ENCODE measurements at places on chromosomes 2 and 18.
A peak's percentile ranks its signal among the peaks of the same experiment; 100 is the strongest.

DNA sequence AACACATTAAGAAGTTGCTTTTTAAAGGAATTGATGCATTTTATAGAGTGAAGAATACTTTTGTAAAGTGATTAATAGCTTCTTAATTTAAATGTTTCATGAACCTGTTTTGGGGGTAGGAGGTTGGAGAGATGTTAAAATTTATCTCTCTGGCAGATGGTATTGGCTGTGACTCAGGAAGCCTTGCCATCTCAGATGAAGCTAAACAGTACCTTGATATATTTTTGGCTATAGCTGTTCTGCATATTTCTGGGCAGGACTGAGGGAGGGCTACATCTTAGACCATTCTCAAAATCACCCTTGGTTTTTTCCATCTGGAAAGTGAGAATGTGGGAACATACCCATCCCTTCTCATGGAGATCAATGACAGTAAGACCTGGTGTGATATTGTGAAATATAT, 13.4 kb downstream of the CAPN14 start:
- no peak for DNase-seq

- no peak for DNase-seq
Measured at GRCh38 chr2:119204525-119204924, 19.1 kb upstream of the STEAP3 start.

- no peak for DNase-seq
Measured at GRCh38 chr2:72847534-72848315, 21.9 kb upstream of the EXOC6B start.

- no peak for DNase-seq
Measured at GRCh38 chr2:182015334-182016109, 29.9 kb downstream of the PPP1R1C start.

DNA sequence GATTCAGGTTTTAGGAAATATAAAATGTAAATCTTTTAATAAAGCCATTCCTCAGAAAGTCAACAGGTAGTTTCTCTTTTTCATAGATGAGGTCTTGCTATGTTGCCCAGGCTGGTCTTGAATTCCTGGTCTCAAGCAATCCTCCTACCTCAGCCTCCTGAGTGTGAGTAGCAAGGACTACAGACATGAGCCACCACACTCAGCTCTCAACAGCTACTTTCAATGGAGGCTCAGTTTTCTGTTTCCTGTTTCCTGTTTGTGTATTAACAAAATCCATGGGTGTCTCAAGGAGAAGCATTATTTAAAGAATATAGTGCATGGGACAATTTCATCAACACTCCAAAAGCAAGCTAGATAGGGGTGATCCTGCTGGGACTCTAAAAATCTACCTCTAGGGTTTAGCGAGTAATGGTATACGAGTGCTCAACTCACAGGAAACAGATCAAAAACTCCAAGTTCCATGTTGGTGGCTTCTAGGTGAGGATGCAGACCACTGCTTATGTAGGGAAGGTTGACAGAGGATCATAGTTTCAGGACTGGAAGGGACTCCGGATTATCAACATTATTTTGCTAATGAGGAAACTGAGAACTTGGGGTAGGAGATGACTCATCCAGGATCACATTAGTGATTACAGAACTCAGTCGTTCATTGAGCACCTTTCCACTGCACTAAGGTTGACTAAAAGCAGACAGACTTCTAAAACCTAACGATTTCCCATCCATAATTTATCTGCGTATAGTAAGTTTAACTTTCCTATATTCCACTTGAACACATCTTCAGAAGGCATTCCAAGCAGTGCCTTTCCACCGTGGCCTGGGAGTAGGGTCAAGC, 61.7 kb upstream of the WIPF1 start:
- DNase-seq, result no peak

DNA sequence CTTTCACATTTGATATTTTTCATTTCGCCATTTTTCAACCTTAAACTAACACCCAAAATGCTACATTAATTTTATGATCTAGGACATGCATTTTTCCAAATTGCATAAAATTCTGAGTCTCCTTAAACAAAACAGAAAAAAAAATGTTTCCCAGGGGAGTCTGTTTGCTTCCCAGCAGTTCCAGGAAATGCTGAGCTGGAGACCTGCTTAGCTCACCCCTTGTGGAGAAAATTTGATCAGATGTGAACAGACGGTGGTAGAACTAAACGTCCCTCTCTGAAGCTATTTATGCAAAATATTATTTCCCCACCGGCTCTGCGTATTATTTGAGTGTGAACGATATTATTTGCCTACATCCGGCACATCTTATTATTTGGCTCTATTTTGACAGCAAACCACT, 74.9 kb upstream of the AGAP1 start:
- no peak for DNase-seq

DNA sequence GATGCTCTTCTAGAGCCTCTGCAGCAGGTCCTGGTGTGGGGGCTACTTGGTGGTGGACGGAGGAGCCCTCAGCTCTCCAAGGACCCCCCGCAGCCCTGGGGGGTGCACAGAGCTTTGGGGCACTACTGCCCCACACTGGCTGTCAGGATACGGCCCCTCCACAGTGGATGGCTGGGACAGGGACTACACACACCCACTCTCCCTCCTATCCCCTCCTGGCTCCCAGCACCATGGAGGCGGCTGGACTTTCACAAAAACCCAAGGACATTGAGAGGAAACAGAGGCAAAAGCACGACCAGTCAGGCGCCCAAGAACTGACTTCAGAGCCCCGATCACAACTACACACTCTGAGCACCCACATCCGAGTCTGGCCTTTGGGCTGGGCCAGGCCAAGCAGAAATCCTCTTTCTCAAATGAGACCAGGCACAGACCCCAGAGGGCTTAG, 12.6 kb downstream of the GPR35 start:
- DNase-seq, result no peak

DNA sequence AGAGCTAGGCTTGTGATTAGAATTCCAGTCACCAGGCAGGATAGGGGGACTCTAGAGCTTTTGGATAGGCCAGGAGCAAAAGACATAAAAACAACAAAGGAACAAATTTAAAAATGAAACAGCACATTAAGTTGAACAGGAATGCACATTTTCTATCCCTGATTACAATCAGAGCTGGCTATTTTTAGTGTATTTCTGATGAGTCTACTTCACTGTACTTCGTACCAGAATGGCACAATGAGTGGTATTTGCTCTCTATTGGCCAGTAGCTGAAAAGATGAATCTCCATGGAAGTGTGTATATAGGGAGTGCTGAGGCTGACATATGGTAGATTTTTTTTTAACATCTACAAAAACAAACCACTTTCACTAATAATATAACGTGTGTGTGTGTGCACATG, 34.2 kb upstream of the LRRTM1 start:
- no peak for DNase-seq

GRCh38 chr18:75365254-75365629, 62.3 kb downstream of the SMIM21 start:
- DNase-seq, result no peak

GRCh38 chr18:79559436-79559835, 120.2 kb upstream of the CTDP1 start:
- no peak for DNase-seq

DNA sequence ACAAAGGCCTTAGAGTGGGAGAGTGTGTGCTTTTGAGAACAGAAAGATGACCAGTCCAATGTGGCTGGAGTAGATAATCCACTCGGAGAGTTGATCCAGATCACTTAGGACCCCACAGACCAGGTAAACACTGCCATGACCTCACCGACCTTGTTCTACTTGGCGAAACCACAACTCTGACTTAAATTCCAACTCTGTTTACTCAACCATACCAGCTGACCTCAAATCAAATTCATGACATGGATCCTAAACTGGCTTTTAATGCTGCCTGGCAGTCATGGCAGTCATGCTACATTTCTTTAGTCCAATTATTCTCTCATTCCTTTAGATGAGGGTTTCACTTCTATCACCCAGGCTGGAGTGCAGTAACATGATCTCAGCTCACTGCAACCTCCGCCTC, 347.1 kb upstream of the FAM98A start:
- no peak for DNase-seq

DNA sequence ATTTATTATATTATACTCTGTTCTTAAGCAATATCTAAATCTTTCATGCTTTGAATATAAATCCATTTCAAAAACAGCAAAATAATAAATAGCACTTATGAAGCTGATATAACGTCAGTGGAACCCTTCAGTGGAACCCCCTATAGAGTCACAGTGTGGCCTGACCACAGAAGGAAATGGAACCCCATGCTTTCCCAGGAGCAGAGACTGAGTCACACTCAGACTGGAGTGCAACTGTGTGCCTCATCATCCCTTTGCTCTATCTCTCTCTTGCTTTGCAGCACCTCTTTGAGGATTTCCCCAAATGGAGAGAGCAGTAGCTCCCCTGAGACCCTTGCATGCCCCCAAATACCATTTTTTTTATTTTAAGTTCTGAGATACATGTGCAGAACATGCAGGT, 13.1 kb downstream of the NXPH2 start:
- DNase-seq, result no peak

- no peak for DNase-seq
Measured at GRCh38 chr2:47640356-47640755, 142.6 kb upstream of the MSH6 start.

GRCh38 chr2:180124273-180125139, 117.4 kb upstream of the CWC22 start:
- peak; percentile 20 for DNase-seq

GRCh38 chr2:232871835-232872736, 2.0 kb downstream of the SNORC start:
- DNase-seq, result no peak

GRCh38 chr2:224876522-224876921, 160.4 kb upstream of the CCDC195 start:
- no peak for DNase-seq

- DNase-seq, result no peak
Measured at GRCh38 chr2:26074676-26075075, 40.8 kb downstream of the RAB10 start.

DNA sequence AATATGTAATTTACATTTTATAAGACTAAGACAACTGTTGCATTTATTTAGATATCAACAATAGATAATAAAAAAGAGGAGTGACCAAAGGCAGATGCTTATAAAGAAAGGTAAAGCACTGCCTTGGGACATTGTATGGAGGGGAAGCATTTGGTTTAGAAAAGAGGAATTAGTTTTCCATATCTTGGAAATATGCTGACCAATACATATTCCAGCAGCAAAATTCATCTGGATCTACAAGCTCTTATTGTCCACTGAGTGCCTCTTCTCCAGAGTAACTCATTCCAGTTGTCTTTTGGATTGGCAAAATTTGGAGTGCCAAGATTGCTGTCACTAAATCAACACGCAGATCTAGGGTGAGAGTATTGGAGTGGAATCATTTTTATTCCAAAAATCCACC, 8.9 kb upstream of the VPS4B start:
- no peak for DNase-seq

DNA sequence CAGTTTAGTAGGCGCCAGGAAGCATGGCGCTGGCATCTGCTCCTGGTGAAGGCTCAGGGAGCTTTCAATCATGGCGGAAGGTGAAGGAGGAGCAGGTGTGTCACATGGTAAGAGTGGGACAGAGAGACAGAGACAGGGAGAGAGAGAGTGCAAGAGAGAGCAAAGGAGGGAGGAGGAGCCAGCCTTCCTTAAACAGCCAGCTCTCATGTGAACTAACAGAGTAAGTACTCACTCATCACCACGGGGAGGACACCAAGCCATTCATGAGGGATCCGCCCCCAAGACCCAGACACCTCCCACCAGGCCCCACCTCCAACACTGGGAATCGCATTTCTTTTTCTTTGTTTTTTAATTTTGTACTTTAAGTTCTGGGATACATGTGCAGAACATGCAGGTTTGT, 40.8 kb upstream of the CLASP1 start:
- DNase-seq, result no peak

- no peak for DNase-seq
Measured at GRCh38 chr2:86435531-86435930, 5.6 kb upstream of the KDM3A start.

GRCh38 chr2:203484266-203485112, 50.6 kb downstream of the RAPH1 start:
- DNase-seq, result no peak

GRCh38 chr18:48711651-48712486, 173.0 kb downstream of the CTIF start:
- no peak for DNase-seq

- no peak for DNase-seq
Measured at GRCh38 chr2:119645173-119645855, 33.7 kb upstream of the TMEM177 start.

DNA sequence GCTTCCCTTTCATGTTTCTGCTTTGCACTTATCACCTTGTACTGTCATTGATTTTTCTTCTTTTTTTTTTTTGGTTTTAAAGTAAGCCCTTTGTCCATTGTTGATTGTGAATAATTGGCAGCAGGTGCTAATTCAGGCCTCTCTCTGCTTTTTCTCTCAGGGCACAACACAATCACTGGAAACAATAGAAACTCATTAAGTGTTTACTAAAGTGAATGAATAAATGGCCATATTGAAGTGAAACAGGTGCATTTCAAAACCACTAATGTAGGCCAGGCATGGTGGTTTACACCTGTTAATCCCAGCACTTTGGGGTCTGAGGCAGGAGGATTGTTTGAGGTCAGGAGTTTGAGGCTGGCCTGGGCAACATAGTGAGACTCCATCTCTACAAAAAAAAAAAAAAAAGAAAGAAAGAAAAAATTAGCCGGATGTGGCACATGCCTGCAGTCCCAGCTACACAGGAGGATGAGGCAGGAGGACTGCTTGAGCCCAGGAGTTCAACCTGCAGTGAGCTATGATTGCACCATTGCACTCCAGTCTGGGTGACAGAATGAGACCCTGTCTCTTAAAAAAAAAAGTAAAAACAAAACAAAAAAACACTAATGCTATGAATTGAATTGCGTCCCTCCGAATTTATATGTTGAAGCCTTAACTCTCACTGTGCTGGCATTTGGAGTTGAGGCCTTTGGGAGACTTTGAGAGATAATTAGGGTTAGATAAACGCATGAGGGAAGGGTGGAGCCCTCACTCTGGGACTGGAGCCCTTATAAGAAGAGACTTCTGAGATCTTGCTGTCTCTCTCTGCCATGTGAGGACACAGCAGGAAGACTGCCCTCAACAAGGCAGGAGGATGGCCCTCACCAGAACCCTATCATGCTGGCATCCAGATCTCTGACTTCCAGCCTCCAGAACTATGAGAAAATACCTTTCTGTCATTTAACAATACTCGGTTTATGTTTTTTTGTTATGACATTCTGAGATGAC, 19.9 kb downstream of the SLC38A11 start:
- peak; percentile 44 for DNase-seq

- no peak for DNase-seq
Measured at GRCh38 chr2:86671337-86671981, 47.8 kb upstream of the RNF103 start.

Measured in NCI-H1417 treated with DMSO at 0.1 percent for 48 hours (cell line).